NCI-H748 treated with DMSO at 0.1 percent for 48 hours (cell line): ENCODE measurements at places on chromosomes 6 and 20.

DNA sequence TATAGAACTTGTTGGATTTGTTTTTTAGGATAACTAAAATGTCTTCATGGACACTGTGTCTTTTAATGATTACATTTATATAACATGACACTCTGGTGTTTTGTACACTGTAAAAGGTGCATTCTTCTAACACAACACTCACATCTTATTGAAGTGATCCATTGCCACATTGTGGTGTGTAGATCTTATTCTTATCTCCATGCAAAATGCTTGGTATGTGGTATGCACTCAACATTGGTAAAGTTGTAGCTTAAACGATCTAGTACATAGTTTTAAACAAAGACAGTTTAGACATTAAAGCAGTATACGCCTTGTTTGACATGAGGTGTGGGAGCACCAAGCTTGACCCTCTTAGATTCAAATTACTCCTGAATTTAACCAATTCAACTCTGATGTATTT lies 84.7 kb downstream of the SASH1 start:
- DNase-seq: no peak

- no peak for DNase-seq
Measured at GRCh38 chr20:2873747-2874041, 413 bp downstream of the PTPRA start.

DNA sequence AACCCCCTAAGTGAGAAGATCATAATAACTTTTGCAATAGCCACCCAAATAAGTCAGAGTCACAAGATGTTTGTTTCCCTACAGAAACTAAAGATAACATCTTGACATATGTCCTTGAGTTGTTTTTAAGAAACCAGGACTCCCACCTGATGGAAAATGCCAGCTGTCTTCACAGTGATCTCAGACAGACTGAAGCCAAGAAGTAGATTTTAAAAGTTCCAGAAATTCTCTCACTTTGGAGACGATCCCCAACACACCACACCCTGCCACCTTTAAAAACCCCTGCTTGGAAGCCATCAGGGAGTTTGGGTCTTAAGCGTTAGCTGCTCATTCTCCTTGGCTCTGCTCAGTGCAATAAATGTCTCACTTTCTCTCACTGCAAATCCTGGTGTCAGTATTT lies 63.0 kb downstream of the GPR6 start:
- no peak for DNase-seq

DNA sequence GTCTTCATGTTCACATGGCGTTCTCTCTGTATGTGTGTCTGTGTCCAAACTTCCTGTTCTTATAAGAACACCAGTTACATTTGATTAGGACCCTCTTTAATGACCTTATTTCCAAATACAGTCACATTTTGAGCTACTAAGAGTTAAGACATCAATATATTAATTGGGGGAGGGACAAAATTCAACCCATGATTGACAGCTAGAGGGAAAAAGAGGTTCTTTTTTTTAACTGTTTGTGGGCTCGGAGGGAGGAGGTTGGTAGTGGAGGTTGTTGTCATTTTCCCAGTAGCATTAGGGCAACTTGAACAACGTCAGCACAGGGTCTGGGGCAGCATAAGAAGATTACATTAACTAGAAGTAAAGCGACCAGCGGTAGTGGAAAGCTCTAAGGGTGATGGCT lies 2.3 kb upstream of the GMDS start:
- no peak for DNase-seq

DNA sequence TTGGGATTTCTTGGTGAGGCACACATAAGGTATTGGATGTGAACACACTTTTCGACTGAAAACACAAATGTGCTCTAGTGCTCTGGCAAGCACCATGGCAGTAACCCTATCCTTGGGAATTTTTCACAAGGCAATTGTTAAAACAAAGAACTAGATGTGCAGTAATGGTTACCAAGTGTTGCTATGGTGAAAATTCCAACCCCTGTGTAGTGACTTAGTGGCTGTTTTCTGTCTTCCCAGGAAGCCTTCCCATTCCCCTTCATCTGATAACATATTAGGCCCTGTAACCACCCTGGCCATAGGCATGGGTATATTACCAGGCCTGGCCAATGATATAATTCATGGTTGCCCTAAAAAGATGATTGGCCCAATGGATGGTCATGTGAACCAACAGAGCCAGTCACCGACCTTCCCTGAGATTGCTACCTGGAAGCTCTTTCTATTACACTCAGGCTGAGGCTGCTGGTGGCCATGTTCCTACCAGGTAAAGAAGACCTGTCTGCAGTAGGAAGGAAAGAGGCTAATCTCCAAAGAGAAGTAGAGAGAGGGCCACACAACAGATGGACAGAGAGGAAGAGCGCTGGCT lies 4.1 kb downstream of the C20orf202 start:
- DNase-seq: no peak

GRCh38 chr6:107803957-107804356 lies 20.2 kb downstream of the SCML4 start:
- no peak for DNase-seq

GRCh38 chr20:4844751-4845465 lies 123.2 kb downstream of the PRND start:
- no peak for DNase-seq

GRCh38 chr20:62978561-62978943 lies 26.0 kb downstream of the SLC17A9 start:
- DNase-seq: no peak

DNA sequence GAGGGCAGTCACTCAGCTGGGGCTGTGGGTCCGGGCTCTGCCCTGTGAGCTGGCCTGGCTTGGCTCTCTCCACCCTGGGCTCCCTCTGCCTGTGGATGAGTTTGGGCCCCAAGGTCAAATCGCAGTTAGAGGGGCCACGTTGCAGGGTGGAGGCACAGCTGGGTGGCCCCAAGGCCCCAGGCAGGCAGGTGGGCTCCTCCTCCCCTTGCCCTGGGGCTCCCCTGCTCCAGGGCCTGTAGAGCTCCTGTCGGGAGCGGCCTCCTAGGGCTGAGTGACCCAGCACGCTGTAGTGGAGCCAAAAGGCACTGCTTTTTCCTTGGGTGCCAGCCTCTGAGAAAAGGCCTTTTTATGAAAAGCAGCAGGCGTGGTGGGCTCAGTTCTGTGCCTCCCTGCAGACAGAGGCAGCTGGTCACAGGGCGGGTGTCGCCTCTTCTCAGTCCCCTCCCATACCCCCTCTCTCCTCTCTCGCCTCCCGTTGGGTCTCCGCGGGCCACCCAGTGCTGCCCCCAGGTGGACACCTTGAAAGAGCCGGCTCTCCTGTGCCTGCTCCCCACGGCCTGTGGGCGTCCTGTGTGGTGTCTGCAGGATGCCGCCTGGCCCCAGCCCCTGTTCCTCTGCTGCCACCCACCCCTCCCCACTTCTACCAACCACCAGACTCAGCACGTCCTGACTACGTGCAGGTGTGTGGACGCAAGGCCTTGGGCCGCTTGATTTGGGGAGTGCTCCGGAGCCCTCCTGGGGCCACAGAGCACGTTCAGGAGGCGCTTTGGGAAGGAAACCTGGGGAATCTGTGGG lies 13.2 kb downstream of the SS18L1 start:
- DNase-seq: no peak

GRCh38 chr6:149108038-149108748 lies 209.3 kb upstream of the TAB2 start:
- DNase-seq: no peak

DNA sequence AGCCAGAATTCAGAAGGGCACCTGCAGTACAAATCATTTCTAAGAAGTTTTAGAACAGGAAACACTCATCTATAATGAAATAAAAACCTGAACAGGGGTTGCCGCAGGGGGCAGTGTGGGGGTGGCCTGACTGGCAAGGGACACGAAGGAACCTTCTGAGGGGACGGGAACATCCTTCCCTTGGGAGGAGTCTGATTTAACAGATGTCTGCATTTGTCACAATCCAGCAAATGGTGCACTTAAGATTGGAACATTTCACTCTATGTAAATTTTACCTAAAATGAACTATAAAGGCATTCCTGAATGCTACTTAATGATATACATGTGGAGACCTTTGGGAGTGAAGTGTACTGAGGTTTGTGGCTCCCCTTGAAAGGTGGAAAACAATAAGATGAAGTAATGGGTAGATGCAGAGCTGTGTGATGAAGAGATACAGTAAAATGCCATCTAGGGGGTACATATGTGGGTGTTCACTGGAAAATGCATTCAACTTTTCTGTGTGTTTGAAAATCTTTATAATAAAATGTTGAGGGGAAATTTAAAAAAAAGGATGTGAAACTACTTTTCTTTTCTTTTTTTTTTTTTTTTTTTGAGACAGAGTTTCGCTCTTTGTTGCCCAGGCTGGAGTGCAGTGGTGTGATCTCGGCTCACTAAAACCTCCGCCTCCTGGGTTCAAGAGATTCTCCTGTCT lies 89.5 kb downstream of the SNX5 start:
- no peak for DNase-seq

GRCh38 chr6:116624036-116624805 lies 7.9 kb downstream of the RSPH4A start:
- no peak for DNase-seq

- no peak for DNase-seq
Measured at GRCh38 chr6:84356907-84357306, 129.5 kb upstream of the CEP162 start.

GRCh38 chr20:62832212-62832922 lies 15.5 kb downstream of the COL9A3 start:
- DNase-seq: no peak

GRCh38 chr6:2767657-2768524 lies 2.7 kb downstream of the WRNIP1 start:
- no peak for DNase-seq

- DNase-seq: no peak
Measured at GRCh38 chr20:31587545-31588389, 17.3 kb upstream of the ID1 start.

DNA sequence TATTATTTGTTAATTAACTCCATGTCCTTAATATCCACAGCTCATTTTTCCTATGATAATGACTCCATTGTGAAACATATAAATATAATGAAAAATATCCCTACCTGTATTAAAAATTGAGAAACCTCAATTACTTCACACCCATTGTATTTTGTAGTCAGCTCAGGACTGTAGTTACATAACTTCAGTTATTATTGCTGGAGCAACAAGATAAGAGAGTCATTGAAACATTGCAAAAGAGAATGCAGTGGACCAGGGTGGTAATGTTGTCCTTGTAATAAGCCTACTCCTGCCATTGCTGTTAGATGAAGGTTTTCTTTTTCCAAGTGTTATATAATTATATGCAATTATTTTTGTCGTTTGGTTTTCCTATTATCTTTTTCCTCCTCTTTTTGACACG lies 184.4 kb downstream of the PRL start:
- no peak for DNase-seq

GRCh38 chr20:54344832-54345231 lies 130.6 kb upstream of the DOK5 start:
- DNase-seq: no peak

GRCh38 chr20:20731000-20731944 lies 18.8 kb upstream of the RALGAPA2 start:
- no peak for DNase-seq

DNA sequence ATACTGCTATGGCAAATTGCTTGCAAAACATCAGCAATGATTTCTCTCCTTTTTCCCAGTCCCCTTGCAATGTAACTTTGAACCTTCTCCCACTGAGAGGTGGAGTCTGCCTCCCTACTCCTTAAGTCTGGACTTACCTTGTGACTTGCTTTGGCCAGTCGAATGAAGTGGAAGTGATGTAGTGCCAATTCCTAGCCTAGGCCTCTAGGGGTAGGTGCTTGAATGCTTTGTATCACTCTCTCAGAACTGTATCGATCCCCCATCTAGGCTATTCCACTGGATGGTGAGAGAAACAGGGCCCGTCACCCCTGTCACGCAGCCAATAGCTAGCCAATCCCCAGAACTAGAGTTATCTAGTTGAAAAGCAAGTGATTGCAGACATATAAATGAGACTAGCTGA lies 238.6 kb downstream of the BTBD3 start:
- no peak for DNase-seq

DNA sequence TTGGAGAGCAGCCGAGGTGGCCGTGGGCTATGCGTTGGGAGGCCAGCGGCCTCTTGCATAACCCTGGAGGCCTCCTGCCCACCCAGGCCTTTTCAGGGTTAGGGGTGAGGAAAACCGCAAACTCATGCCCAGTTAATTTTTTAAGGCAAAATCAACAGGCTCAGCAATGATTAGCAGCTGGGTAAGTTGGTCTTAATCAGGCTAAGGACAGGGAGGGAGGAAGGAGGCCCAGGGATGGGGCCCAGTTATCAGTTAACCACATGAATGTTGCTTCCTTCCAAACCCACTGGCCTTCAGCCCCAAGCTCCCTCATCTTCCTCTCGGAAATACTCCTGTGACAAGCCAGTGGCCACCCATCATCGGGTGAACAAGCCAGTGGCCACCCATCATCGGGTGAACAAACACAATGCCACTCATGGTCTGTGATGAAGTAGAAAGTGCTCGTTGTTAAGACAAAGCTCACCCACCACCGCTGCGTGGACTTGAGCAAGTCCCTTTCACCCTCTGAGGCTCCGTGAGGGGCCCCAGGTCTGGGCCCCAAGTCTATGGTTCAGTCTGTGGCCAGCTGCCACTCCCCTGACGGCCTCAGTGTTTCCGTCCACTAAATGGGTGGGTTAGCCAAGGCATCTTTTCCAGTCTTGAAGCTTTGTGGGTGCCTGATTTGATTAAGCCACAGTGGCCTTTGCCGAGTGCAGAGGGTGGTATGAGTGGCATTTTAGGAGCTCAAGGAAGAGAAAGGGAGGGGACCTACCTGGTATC lies 39.4 kb downstream of the HNF4A start:
- DNase-seq: no peak

GRCh38 chr20:6705926-6706548 lies 61.4 kb upstream of the BMP2 start:
- no peak for DNase-seq

DNA sequence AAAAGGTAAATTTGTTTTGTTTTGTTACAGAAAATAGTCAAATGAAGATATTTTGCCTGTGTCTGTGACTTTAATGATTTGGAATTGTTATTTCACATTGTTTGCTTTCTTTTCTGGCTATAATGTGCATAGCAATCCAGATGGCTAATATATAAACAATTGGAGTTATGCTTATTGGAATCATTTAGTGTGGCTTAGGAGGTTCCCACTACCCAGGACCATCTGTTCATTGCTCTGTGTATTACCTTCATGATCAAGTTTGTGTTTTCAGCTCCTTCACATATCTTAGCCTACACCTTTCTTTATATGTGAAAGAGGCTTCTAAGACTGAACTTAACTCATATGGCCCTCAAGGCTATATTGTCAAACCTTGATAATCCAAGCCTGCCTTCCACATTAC lies 232.9 kb downstream of the BCKDHB start:
- no peak for DNase-seq

GRCh38 chr20:53028337-53029007 lies 56.3 kb downstream of the TSHZ2 start:
- no peak for DNase-seq
